ENCODE measurements at places on chromosomes 6 and 20.

DNA sequence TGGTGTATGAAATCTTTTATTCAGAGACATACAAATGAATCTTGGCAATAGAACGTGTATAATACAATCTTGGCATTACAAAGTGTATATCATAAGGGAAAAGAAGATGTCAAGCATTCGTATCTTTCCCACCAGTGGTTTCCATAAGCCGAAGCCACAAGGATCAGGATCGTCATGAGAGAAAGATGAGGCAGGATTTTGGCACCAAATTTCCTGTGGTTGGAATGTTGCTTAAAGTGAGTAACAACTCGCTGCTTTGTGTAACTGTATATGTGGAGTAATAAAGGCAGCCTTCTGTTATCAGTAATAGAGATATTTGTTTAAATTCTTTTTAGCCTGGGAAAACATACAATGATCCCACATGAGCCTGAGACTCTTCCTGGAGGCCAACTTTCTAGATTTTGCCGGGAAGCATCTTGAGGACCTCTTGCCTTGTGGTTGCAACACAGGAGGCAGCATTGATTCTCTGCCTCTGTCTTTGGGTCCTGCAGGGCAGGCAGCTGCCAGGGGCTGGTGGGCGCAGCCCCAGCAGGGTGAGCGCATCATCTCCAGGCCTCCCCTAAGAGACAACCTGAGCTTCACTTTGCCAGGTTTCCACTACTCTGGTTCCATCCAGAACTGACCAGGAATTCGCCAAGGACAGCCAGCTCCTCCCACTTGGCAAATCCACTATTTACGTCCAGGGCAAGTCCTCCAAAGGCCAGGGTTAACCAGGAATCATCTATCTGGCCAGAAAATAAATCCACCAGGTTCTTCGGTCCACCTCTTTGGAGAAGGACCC lies 230.9 kb upstream of the SULF2 start:
- DNase-seq, result no peak

DNA sequence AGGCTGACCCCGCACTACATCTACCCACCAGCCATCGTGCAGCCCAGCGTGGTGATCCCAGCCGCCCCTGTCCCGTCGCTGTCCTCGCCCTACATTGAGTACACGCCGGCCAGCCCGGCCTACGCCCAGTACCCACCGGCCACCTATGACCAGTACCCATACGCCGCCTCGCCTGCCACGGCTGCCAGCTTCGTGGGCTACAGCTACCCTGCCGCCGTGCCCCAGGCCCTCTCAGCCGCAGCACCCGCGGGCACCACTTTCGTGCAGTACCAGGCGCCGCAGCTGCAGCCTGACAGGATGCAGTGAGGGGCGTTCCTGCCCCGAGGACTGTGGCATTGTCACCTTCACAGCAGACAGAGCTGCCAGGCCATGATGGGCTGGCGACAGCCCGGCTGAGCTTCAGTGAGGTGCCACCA lies 16.4 kb downstream of the RBM38 start:
- no peak for DNase-seq

GRCh38 chr20:43846516-43846905 lies 68.1 kb upstream of the TOX2 start:
- DNase-seq, result no peak

GRCh38 chr6:42025845-42026243 lies 24.5 kb upstream of the TAF8 start:
- DNase-seq, result no peak

DNA sequence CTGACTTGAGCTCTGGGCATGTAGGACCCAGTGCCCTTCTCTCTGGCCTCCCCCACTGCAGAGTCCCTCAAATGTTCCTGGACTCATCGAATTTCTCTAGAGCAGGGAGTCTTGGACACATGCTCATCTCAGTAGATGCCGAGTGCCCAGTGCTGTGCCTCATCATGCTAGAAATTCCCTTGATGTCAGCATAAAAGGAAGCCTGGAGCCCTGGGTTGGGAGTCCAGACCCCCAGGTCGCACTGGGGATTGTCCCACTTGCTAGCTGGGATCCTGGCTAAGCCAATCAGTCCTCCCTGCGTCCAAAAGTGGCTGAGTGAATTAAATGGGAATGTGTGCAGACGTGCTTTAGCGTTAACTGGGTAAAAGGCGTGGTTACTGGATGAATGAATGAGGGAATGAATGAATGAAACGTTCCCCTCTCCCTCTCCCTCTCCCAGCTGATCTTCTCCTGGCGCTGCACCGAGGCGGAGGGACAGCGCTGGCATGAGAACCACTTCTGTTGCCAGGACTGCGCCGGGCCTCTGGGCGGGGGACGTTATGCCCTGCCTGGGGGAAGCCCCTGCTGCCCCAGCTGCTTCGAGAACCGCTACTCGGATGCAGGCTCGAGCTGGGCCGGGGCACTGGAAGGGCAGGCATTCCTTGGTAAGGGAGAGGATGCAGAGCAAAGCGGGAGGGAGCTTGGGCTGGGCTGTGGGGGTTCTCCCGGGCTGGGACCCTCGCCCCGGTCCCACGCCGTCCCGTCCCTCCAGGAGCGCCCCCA lies 1.6 kb upstream of the TOMM6 start:
- no peak for DNase-seq

DNA sequence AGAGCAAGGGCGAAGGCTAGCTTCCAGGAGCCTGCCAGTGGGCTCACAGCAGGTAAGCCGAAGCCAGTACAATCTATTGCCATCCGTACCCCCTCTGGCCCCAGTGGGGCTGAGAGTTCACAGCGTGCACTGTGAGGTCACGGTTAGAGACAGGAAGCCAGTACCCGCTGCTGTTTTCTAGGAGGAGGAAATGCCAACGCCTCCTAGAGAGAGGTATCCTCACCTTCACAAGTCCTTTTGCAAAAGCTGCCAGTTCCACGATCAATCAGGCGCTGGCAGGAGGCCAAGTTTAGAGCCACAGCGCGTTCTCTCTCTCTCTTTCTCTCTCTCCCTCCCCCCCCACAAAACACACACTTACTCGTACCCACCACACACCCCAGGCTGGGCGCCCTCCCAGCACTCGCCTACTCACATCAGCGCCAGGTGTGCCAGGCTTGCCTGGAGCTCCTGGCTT lies 22.5 kb downstream of the COL9A1 start:
- no peak for DNase-seq

DNA sequence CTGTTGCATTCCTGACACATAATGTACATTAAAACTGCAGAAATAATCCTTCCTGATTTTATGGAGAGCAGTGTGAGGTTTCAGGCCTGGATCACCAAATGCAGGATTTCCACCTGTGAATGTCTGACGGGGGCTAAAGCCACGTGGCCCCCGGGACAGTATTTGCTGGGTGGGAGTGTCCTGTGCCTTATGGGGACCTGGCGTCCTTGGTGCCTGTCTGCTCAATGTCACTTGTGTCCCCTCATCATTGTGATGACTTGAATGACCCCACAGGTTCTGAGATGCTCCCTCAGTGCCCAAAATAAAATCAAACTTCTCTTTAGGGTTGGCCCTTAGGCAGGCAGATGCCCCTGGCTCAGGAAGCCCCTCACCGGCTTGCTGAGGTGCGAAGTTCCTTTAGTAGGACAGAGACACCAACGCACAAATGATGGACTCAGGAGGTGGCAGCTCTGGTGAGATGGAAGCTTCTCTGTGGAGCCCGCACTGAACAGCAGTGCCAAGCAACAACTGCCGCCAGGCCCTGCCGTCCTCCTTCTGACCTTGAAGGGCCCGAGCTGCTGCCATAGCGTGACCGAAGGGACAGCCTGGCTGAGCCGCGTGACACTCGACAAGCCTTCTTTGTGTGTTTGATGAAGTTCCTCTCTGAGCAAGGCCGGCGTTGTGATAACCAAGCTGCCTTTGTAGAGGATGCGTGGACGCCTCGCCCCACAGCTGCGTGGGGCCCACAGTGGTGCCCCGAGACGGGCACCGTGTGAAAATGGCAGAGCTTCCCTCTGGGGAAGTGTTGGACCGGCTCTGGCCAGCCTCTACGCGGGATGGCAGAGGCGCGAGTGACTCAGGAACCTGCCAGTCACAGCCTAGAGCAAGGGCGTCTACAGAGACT lies 30.9 kb downstream of the FRMD1 start:
- DNase-seq, result no peak

DNA sequence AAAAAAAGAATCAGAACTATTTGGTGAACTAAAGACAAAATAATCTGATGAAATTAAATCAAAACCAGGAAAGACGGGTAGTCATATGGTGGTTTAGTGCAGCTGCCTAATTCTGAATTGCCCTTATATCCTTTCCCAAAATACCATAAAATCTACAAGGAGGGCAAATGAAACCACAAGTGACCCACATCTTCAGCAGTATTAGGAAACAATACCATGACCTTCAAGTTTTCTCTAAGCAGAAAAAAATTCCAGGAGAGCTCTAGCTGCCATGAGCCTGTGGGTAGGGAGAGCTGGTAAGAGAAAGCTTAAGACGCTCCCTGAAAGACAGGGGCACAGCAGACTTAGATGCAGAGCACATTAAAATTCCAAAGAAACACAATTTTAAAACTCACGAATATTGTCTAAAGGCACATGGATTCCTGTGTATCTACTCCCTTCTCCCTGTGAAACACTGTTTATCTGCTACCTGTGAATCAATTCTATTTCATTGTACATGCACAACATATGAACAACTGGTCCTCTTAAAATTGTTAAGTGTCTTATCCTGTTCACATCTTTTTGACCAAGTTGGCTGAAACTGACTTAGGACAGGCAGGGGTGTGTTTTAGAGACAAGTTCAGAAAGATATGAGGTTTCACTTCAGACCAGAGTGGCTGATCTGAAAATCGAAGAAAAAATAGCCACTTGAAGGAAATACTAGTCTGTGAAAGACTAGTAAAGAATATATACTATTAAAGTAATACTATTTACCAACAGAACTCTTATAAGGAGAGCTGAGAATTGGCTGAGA lies 153.6 kb upstream of the SHLD1 start:
- DNase-seq, result no peak

GRCh38 chr6:50602292-50602691 lies 111.0 kb upstream of the TFAP2D start:
- DNase-seq, result no peak

DNA sequence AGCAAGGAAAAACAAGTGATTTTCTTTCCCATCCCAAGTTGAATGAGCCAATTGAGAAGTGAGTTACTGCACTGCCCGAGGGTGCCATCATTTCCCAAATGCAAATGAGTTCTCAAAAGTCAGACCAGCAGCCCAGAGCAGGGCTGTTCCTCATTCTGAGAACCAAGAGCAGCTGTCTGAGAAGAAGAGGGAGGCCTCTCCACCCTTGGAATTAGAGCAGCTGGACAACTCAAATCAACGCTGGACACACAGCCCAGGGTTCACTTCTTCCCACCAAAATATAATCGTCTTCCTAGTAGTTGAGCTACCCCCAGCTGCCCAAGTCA lies 4.6 kb upstream of the PREX1 start:
- DNase-seq, result no peak

DNA sequence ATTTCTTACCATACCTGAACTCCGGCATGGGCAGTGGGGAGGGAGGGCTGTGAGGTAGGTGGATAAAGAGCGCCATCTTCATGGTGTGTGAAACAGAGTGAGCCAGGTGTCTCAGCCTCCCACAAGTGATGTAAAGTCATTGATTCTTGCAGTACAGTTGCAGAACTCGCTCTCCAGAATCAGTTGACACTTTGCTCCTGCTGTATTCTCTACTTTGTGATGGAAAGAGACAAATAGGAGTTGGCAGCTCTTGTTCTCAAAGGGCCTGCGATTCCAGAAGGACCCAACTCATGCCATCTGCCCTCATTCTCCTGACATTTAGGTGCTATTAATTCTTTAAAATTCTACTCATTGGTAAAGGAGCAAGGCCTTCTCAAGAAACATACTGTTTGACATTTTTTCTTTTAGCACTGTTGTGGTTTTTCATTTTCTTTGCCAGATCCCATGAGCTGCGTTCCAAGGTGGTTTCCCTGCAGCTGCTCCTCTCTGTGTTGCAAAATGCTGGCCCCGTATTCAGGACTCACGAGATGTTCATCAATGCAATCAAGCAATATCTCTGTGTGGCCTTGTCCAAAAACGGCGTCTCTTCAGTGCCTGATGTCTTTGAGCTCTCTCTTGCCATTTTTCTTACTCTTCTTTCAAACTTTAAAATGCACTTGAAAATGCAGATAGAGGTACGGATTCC lies 49.3 kb downstream of the ARFGEF2 start:
- no peak for DNase-seq

DNA sequence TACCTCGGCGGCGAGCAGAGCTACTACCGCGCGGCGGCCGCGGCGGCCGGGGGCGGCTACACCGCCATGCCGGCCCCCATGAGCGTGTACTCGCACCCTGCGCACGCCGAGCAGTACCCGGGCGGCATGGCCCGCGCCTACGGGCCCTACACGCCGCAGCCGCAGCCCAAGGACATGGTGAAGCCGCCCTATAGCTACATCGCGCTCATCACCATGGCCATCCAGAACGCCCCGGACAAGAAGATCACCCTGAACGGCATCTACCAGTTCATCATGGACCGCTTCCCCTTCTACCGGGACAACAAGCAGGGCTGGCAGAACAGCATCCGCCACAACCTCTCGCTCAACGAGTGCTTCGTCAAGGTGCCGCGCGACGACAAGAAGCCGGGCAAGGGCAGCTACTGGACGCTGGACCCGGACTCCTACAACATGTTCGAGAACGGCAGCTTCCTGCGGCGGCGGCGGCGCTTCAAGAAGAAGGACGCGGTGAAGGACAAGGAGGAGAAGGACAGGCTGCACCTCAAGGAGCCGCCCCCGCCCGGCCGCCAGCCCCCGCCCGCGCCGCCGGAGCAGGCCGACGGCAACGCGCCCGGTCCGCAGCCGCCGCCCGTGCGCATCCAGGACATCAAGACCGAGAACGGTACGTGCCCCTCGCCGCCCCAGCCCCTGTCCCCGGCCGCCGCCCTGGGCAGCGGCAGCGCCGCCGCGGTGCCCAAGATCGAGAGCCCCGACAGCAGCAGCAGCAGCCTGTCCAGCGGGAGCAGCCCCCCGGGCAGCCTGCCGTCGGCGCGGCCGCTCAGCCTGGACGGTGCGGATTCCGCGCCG lies 994 bp downstream of the FOXC1 start:
- no peak for DNase-seq

DNA sequence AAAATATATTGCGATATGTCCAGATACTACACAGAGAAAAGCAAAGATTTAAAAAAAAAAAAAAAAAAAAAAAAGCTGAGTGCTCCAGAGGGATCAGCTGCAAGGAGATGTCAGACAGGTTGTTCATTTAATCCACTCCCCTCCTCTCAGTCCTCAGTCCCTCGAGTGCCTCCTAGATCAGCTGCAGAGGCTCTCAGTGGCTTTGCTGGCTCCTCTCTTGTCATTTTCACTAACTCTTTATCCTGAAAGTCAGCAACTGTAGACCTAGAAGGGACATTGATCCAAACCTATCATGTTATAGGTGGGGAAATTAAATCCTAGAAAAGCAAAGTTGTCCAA lies 61.6 kb downstream of the KIAA0319 start:
- DNase-seq, result no peak
